NCI-H510A (cell line): ENCODE measurements at places on chromosomes 2 and 18.
A peak's percentile ranks its signal among the peaks of the same experiment; 100 is the strongest.

DNA sequence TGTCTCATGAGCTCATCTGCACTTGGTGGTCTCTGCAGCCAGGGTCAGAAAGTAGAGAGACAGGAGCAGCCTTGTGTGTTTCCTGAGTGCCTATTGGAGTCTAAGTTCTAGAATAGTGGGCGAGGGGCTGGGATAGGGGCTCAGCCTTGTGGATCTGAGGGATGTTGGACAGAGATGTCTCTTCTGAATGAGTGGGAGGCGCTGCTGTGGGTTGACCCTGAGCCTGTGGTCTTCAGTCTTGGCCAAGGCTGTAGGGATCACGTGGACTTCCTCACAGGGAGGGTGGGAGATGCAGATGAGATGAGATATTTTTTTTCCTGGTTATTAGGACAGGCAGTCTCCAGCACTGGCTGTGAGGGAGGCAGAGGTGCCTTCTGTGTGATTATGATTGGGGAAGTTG, 61.8 kb downstream of the RNF144A start:
- no peak for DNase-seq

DNA sequence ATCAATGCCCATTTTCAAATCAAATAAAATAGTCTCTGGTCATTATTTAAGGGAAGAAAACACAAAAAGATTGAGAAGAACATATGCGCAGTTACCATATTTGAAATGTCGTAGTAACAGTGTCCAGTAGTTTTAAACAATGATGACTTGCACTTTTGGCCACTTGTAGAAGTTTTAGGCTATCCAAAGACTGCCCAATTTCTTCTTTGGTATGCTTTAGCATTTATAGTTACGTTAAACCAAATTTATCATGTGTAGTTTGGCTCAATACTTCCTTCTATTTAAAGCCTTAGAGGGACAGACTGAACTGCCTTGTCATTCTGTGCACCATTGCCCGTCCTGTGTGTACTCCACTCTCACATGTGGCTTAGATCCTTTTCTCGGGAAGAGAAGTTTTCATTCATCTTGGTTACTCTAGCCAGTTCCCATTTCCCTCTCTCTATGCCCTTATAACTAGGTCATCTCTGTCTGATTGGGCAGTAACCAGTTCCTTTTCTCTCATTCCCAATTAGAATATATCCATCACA, 84.8 kb upstream of the TTN start:
- no peak for DNase-seq

GRCh38 chr2:160096409-160096808, 34.0 kb upstream of the PLA2R1 start:
- no peak for DNase-seq

DNA sequence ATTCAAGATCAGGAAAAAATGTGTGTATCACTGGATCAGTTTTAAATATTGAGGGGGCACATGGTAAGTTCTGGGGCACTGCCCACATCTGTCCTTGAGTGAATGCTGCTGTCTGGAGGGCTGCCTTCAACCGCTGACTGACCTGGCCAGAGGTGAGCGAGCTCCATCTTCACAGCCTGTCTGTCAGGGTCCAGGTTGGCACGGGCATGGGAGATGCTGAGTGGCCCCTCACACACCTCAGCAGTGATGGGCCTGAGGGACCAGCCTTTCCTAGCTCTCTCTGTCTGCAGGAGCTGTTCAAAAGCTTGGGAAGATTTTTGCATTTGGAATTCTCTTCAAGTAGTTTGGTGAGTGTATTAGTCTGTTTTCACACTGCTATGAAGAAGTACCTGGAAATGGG, 114.8 kb upstream of the ALKAL2 start:
- no peak for DNase-seq

GRCh38 chr18:32237049-32237448, 47.2 kb downstream of the MEP1B start:
- DNase-seq: no peak

DNA sequence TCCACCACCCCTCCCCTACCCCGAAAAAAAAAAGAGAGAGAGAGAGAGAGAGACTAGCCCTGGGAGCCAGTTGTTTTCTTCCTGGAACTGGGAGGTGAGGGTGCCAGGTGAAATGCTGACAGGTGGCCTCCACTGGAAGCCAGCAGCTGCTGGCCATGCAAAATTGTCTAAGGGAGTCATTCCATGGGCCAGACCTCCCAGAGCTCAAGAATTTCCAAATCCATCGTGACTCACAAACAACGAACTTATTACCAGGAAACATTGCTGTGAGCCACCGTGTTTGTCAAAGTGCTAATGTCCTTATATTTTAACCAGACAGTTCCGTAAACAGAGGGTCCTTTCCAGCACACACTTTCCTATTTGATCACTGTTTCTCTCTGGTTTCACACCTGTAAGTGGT, 68.5 kb upstream of the PID1 start:
- DNase-seq: no peak

GRCh38 chr2:109677835-109678580, 63.8 kb downstream of the SOWAHC start:
- no peak for DNase-seq

GRCh38 chr2:120893811-120894584, 158.3 kb downstream of the GLI2 start:
- DNase-seq: no peak

DNA sequence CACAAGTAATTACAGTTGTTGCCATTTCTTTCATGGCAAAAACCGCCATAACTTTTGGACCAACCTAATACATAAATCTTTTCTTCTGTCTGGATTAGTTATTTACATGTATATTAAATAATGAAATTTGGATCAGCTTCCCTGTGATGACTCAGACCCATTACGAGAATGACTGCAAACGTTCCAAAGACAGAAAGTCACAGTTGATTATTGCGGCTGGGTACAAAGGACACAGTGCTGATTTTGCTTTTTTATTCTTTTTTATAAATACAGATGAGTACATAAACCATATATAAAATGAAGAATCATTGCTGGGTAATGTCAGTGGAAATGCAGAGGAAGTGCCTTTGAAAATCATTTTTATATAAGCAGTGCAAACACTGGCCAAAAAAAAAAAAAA, 126.2 kb downstream of the TWIST2 start:
- DNase-seq: no peak

GRCh38 chr2:231575612-231576256, 16.9 kb upstream of the TEX44 start:
- DNase-seq: no peak

DNA sequence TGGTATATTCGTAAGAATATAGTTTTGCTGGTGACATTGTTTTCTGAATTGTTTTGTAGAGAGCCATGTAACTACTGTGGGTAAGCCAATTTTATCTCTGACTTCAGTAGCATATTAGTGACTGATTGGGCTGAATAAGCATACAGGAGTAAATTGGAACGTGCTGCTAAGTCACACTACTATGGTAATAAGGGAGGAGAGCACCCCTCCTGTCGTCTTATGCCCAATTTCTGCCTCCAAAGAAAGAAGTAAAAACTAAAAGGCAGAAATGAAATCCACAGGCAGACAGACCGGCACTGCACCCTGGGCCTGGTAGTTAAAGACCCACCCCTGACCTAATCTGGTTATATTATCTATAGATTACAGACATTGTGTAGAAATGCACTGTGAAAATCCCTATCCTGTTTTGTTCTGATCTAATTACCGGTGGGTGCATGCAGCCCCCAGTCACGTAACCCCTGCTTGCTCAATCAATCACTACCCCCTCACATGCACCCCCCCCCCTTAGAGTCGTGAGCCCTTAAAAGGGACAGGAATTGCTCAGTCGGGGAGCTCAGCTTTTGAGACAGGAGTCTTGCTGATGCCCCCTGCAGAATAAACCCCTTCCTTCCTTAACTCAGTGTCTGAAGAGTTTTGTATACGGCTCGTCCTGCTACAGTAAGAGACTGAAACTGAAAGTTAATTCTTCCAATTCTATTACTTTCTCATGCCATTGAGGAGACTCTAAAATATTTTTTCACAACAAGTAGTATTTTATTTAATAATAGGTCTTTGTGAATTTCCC, 167.0 kb downstream of the ZNF804A start:
- DNase-seq: no peak

DNA sequence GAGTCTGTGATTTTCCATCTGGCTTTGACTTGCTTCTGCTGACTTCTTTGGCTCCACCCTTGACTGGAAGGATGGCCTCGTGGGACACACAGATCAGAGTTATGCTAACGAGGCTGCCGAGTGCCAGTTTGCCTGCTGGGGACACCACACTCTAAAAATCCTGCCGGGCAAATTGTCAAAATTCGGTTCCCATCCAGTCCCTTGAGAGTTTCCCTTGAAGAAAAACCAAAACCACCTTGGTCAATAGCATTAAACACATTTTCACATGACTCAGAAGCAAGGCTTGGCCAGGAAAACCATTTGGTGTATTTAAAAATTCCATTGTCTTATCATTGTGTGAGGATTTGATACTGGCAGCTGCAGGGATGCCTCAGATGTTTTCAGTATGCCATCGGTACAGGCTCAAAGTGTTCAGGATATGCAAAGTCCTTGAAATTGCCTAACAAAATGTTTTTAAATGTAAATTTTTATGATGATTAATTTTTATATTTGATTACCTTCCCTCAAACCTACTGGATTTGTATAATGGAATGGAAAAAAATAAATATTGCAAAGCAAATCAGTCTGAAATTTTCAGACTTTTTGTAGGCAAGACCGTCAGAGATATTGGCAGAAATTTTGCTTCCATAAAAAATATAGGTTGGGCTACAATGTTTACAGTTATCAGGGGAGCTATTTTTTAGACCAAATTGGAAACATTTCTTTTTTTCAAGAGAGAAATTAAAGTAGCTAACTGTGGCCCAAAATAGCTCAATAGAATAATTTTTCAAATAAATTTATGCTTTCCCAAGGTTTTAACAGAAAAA, 41.6 kb downstream of the KCNE4 start:
- DNase-seq: no peak

- no peak for DNase-seq
Measured at GRCh38 chr2:98746426-98746825, 15.5 kb upstream of the MGAT4A start.

DNA sequence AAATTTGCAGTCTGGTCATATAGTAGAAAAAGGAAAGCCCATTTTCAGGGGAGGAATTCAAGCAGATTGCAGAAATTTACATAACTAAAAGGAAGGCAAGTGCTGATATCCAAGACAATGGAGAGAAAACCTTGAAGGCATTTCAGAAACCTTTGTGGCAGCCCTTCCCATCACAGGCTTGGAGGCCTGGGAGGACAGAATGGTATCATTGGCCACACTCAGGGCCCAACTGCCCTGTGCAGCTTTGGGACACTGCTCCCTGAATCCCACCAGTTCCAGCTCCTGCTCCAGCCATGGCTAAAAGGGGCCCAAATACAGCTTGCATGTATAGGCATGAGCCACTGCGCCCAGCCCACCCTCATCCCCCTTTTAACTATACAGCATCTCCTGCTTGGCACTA, 81.1 kb upstream of the NYAP2 start:
- DNase-seq: no peak

- peak; percentile 72 for DNase-seq
Measured at GRCh38 chr2:230411570-230412370, 4.2 kb upstream of the SP100 start.

- DNase-seq: no peak
Measured at GRCh38 chr2:151766437-151767153, 32.3 kb upstream of the NEB start.

DNA sequence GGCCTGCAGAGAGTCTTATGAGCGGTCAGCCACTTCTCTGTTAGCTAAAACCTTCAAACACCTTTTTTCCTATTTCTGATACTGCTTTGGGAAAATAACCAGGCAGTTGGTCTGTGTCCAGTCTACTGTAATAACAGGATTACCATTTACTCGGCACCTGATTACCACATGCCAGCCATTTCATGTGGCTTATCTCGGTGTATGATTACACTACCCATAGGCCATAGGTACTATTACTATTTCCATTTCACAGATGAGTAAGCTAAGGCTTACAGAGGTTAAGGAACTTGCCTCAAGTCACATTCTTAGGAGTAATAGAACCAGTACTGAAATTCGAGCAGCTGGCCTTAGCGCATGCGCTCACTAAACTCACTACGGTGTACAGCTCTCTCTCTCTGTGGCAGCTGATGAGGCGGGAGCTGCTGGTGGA, 147.2 kb upstream of the L3MBTL4 start:
- no peak for DNase-seq

GRCh38 chr2:120869730-120870466, 134.2 kb downstream of the GLI2 start:
- DNase-seq: no peak

- no peak for DNase-seq
Measured at GRCh38 chr18:49342690-49343089, 117.8 kb downstream of the DYM start.

- no peak for DNase-seq
Measured at GRCh38 chr2:207810200-207810788, 40.6 kb upstream of the FZD5 start.

DNA sequence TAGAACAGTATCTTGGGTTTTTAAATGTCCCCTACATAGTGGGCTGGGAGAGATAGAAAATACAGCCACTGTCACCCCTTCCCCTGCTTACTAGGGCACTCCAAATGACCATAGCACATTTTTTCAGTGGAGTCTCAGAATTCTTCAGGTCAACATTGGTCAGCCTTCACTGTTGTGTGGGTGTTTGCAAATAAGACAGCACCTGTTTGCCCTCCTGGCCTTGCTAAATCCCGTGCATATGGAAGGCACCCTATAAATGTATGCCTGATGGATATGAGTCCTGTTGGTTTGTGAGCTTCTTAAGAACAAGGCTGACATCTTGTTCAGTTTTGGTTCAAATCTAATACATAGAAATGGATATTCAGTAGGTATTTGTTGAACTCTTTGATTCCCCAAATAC, 12.5 kb downstream of the ITGA6 start:
- DNase-seq: no peak

DNA sequence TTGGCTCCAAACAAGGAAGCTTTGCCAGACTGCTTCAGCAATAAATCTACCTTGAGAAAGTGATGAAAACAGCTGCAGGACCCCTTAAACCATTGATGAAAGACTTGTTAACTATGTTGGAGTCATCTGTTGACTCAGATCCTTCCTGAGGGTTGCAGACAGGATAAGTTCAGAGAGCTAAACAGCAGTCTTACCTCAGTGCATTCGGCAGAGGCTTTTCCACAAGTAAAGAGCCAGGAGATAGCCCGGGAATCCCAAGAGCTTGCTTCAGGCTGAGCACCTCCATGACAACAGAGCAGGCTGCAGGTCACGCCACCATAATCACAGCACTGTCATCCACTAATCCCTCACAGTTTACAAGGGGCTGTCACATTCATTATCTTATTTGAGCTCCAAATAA, 23.7 kb downstream of the KIAA2012 start:
- DNase-seq: no peak

GRCh38 chr18:42486271-42486670, 531.2 kb downstream of the PIK3C3 start:
- DNase-seq: no peak

GRCh38 chr18:54857499-54857898, 29.2 kb downstream of the RAB27B start:
- DNase-seq: no peak

DNA sequence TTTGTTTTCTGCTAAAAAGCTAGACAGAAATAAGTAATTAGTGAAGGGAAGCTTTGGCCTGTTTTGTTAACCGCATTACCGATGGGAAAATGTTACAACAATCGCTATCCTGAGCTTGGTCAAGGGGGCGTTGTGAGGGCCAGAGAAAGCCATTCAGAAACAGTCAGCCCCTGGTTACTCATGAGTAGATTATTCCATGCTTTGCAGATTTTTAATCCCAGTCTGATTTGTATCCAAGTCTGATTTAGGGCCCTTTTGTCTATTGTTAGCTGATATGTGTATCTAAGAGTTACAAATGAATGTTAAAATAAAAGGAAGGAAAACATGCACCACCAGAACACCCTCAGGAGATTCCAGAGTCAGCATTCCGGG, 99.1 kb downstream of the PRPF40A start:
- no peak for DNase-seq

GRCh38 chr2:6525475-6525964, 340.2 kb downstream of the CMPK2 start:
- DNase-seq: no peak
